M059J (cell line): ENCODE measurements at places on chromosomes 1 and 21. TPM values are rescaled to one million over a fixed set of nuclear protein-coding genes. Genes with fewer than 3 reads are reported as not detected.

DNA sequence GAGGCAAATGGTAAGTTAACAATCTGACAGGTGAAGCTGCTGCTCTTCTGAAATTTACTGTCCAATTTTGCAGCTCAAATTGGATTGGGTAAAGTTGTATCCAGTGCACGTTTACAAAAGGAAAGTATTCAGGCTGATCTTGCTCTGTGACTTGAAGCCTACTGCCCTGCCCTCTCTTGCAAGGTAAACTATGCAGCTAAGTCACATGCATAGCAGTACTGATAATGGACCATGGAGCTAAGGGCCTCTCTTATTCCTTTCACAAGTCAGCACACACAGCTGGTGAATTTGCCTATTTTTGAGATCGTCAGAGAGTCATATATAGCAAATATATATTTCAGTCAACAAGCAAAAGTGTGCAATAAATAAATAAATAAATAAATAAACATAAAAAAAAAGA is 23.2 kb downstream of the XCL1 start:
- DNase-seq, result no peak

DNA sequence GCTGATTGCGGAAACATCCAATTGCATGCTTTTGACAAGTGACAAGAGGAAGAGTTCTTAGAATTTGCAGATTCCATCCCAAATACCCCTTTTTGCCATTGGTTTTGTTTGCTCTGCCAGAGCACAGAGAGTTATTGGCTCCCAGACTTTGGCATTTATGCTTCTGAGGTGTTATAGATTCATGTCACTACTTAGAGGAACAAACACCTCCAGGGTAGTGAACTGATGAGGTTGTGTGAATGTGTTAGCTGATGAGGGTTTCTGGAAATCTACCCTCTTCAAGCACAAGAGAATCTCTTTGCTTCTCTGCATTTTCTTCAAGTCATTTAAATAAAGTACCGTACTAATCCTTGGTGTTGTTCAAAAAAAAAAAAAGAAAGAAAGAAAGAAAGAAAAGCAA is 33.9 kb upstream of the BRINP3 start:
- DNase-seq, result no peak

LCE2B gene
- total RNA-seq, result not detected in 2 replicates

- DNase-seq, result peak; percentile 42
Observed at GRCh38 chr1:209720826-209721225, 16.2 kb downstream of the HSD11B1 start.

- DNase-seq, result no peak
Observed at GRCh38 chr1:153527683-153528040, 8.1 kb downstream of the S100A6 start.

DNA sequence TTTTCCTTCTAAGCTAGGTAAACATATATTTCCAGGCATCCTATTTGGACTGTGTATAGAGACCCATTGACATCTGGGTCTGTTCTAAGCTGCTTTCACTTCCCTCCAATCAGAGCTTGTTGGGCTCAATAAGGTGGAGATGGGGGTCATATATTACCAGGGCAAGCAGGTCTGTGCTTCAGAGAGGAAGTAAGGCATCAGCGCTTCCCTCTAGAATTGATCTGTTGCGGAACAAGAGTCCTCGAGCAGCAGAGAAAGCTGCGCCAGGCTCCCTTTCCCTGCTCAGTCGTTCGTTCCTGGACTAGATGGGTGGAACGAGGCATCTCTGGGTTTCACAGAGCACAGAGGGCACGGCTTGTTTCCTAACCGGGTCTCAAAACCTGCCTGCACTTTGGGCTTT is 63.5 kb downstream of the DISC1 start:
- DNase-seq, result no peak

DNA sequence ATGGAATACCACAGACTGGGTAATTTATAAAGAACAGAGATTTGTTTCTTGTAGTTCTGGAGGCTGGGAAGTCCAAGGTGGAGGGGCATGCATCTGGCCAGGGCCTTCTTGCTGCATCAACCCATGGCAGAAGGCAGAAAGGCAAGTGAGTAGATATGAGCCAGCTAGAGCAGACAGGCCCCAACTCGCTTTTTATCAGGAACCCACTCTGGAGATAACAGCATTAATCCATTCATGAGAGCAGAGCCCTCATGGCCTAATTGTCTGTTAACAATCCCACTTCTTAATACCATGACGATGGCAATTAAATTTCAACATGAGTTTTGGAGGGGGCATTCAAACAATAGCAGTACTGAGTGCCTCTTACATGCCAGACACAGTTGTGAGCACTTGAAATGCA is 87.2 kb upstream of the SOX13 start:
- no peak for DNase-seq

GRCh38 chr1:38186566-38186965 is 140.0 kb upstream of the POU3F1 start:
- no peak for DNase-seq
